T-helper 1 cell (primary cell): ENCODE measurements at places on chromosomes 1 and 21.

GRCh38 chr1:38297842-38298241 is 251.2 kb upstream of the POU3F1 start:
- no peak for DNase-seq

- no peak for DNase-seq
These were observed 46.4 kb upstream of the SCCPDH start for GRCh38 chr1:246677842-246678241.

DNA sequence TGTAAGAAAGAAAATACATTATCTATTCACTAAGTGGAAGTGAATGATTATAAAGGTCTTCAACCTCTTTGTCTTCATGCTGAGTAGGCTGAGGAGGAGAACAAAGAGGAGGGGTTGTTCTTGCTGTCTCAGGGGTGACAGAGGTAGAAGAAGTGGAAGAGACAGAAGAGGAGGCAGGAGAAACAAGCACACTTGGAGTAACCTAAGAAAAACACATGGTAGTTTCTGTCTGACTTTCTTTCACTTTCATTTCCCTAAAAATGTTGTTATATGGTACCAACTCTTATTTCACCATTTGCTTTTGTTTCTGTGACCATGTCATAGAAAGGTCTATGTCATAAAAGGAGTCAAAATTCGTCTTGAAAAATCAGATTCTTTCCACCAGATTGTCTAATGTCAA is 696.6 kb upstream of the BRINP3 start:
- no peak for DNase-seq

DNA sequence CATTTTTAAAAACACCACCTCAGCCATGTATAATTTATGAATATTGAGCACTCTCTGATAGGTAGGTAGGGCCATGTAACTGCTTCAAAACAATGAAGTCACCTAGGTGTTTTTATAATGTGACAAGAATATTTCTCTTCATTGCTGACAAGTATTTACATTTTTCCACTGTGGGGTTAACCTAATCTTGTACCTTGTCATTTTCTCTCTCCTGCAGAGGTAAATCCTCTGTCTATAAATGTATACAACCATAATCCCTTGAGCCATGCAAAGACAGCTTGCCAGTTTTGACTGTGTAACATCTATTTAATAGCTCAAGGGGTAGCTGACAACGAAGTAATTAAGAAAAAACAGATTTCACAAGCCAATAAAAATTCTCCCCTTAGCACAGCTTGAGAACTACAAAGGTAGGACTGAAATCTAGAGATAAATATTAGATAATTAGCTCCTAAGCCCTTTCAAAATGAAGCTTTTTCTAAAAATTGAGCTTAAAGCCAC is 137.6 kb upstream of the POGK start:
- DNase-seq = no peak

- no peak for DNase-seq
These were observed 26.5 kb downstream of the SYF2 start for GRCh38 chr1:25205786-25206185.

GRCh38 chr1:111422546-111423391 is 4.8 kb downstream of the OVGP1 start:
- DNase-seq = no peak

- DNase-seq = no peak
These were observed 30.3 kb upstream of the NUF2 start for GRCh38 chr1:163291461-163291860.

GRCh38 chr1:5504364-5504740 is 487.9 kb downstream of the NPHP4 start:
- no peak for DNase-seq

- DNase-seq = no peak
These were observed 83.4 kb upstream of the ABCD3 start for GRCh38 chr1:94334764-94335163.

DNA sequence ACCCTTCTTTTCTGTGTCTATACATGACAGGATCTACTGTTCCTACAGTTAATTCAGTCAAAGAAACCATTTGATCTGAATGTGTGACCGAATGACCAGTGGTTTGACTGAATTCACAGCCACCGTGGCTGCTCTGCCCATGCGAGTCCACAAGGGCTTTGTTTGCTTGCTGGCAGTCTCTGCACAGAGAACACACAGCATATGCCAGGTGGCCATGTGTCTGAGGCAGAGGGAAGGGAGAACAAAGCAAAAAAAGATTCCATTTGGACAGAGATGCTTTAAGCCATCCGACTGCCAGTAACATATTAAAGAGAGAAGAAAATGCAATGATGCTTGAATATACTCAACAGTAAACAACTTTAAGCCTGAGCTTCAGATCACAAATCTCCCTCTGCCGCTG is 737.8 kb upstream of the CXADR start:
- no peak for DNase-seq

DNA sequence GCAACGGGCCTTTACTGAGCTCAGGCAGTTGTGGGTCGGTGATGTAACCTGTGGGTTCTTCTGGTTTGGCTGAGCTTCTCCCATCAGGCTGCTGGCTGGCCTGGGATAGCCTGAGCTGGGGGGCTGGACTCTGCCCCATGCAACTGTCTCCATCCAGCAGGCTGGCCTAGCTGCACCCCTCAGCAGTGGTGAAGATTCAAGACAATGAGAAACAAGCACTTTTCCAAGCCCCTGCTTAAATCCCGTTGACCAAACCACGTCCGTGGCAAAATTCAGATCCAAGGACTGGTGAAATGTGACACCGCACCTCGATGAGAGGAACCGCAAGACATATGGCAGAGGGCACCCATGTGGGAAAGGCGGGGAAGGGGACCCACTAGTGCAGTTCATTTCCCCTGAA is 25.6 kb downstream of the PRSS38 start:
- DNase-seq = no peak

DNA sequence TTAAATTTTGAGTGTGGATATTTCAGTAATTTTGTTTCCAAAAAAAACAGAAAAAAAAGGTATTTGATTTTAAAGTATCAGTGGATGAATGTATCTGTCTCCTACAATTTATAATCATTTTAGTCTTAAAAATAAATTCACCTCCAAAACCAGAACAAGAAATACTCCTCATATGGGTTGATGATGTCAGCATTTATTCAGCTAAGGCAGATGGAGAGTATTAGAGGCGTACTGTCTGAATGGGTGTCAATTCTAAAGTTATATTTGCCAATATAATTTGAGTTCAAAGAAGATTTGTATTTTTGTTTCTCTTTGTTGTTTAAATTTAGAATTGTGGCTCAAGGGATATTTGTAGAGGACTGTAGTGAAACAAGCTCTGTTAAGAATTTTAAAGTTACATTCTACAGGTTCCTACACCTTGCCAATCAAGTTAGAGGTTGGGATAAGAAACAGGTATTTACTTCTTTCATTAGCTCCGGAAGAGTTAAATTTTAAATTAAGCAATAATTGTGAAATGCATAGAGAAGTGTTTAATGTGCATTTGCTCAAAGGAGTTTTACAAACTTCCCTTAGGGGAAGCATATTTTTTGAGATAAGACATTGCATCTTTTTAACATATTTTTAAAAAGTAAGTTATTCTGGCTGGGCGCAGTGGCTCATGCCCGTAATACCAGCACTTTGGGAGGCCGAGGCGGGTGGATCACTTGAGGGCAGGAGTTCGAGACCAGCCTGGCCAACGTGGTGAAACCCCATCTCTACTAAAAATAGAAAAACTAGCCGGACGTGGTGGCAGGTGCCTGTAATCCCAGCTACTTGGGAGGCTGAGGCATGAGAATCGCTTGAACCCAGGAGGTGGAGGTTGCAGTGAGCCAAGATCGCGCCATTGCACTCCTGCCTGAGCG is 1.2 kb downstream of the PLA2G4A start:
- no peak for DNase-seq

DNA sequence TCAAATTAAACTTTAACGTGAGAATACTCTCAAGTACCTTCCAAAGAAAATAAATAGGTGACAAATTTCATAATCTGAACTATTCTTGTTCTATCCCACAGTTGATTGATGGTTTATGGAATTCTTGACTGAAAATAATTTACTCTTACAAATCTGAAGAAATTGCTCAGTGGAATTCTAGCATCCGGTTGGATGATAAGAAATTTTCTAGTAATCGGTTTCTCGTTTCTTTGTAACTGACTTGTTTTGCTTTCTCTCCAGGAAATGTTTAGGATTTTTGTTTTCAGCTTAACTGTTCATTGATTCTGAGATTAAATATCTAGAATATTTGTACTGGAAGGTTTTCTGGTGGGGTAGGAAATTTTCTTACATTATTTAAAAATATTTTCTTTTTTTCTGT is 558.9 kb upstream of the ADAMTS5 start:
- DNase-seq = no peak

- no peak for DNase-seq
These were observed 2.6 kb downstream of the PUM1 start for GRCh38 chr1:31062867-31063380.

- no peak for DNase-seq
These were observed 16.9 kb downstream of the SLC45A3 start for GRCh38 chr1:205663286-205663936.

GRCh38 chr1:115090540-115090939 is 1.2 kb upstream of the TSPAN2 start:
- DNase-seq = no peak

DNA sequence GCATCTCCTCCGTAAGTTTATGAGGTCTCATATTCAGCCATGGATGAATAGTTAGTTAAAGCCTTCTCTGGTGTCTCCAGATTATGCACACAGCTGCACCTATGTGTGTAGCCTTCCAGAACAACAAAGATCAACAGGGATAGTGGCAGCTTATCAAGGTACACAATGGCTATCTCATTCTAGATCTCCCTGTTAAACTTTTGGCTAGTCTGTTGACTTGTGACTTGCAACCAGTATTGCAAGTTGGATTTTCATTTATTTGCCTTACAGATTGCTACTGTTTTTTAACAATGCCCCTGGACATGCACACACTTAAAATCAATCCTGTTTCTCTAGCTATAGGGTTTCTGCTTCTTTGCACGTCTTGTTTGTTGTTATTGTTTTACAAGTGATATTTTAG is 363.2 kb downstream of the OMA1 start:
- DNase-seq = no peak

GRCh38 chr1:199976496-199977144 is 50.9 kb upstream of the NR5A2 start:
- no peak for DNase-seq

- no peak for DNase-seq
These were observed 15.7 kb downstream of the LSS start for GRCh38 chr21:46212721-46213484.

DNA sequence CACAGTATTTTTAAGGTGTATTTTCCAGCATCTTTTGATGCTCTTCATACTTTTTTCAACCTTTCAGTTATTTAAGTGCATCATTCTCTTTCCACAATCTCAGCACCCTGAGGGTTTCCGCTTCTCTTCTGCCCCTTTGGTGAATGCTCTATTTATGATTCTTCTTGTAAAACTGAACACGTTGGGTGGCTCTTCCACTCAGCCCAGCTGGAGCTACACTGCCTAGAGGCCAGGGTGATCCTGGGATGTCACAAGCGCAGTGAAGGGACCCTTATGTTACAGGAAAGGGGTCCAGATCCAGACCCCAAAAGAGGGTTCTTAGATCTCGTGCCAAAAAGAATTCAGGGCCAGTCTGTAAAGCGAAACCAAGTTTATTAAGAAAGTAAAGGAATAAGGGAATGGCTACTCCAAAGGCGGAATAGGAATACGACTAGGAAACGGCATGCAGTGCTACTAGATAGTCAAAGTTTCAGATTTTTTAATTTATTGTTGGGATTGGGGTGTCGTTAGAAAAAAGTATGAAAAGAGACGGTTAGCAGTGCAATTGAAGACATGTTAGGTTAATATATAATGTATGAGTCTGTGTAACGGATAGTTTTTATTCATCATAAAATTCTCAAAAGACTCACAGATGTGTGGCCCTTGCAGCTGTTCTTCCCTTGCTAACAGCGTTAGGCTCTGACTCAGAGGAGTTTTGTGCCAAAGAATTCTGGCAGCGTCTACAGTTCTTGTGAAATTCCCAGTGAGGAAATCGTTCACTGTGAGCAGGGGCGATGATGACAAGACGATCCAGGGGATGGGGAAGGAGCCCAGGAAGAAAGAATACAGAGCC is 14.4 kb upstream of the ERVH48-1 start:
- DNase-seq = no peak

DNA sequence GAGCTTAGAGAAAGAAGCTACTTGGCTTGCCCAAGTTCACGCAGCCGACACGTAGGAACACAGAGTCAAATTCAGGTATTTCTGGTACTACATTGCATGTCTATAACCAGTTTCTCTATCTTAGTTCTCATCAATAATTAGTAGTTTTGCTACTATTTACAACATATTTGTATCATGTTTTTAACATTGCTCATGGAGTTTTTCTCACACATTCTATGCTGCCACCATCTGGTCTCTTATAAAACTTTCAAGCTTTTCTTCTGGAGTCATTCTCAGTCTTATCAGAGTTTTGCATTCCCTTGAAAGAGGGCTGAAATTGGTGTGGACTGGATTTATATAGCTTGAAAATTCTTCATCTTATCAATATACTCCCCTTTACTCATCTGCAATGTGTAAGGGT is 118.8 kb upstream of the PALMD start:
- no peak for DNase-seq
